ENCODE measurements at places on chromosomes 1 and 21.

- no peak for DNase-seq
These were observed 37.5 kb downstream of the NEXN start for GRCh38 chr1:77925956-77926355.

DNA sequence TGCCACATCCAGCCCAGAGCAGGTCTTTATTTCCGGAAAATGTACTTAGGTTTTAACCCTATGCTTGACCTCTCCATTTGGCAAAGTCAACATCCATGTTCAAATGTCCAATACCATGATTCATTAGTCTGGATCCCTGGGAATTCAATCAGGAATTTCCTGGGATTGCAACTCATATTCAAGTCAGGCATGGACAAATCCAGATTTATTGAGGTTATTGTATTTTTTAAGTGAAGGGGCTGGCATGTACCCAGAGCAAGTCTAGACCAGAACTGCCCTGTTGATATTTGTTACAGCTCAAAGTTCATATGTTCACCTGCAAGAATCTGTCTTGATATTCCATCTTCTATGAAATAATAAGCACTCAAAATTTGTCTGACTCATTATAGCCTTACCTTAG, 521.1 kb downstream of the ADGRL2 start:
- no peak for DNase-seq

GRCh38 chr21:29893687-29894086, 46.1 kb downstream of the GRIK1 start:
- no peak for DNase-seq

- no peak for DNase-seq
These were observed 482 bp downstream of the SLC2A5 start for GRCh38 chr1:9068981-9069325.

DNA sequence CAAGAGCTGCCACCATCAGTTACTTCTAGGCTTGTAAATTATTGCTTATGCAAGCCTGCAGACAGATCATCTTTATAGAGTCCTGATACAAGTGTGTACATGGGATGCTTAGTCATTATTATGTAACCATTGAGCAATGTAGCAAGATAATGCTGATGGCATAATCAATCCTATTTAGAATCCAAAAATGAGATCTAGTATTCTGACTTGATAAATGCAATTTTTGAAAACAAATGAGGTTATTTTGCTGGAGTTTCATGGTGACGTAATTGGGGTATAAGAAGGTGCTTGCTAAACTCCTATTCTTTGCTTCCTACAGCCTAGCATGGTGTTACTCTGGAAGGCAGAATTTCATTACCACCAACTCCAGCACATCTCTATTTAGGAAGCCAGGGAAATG, 801.7 kb upstream of the PRMT6 start:
- no peak for DNase-seq

- DNase-seq = no peak
These were observed 83.1 kb downstream of the INTS7 start for GRCh38 chr1:211952299-211952698.

DNA sequence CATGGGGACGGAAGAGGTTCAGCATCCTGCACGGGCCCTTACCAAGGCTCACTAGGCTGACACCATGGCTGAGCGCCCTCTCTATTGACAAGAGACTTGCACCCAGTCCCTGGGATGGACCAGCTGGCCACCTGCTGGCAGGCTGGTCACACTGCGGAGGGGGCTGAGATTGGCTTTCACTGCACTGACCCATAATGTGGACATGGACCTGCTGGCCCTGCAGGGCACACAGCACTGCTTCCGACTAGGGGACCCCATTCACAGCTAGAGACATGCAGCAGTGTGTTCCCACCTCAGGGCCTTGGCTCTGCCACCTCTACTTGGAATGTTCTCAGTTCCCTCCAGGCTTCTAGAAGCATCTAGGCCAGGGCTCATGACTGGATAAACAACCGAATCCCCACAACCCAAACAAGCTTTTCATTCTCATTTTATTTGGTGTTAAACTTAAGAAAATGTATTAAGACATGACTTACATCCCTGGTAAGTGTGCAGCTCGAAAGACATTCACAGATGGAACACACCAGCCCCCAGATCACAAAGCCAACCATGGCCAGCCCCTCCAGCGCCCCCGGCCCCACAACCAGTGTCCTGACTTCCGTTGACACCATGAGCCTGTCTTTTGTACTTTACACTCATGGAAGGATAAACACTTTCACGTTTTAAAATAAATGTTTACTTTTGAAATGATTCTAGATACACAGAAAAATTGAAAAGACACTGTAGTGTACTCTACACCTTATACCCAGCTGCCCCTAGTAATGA, 9.3 kb upstream of the SRARP start:
- peak; percentile 53 for DNase-seq

Measured in activated T-cell treated with anti-CD3 and anti-CD28 coated beads, Interleukin-2, amount 50 U/mL, for 1 hour (primary cell).